ENCODE measurements at places on chromosomes 11 and 22.

DNA sequence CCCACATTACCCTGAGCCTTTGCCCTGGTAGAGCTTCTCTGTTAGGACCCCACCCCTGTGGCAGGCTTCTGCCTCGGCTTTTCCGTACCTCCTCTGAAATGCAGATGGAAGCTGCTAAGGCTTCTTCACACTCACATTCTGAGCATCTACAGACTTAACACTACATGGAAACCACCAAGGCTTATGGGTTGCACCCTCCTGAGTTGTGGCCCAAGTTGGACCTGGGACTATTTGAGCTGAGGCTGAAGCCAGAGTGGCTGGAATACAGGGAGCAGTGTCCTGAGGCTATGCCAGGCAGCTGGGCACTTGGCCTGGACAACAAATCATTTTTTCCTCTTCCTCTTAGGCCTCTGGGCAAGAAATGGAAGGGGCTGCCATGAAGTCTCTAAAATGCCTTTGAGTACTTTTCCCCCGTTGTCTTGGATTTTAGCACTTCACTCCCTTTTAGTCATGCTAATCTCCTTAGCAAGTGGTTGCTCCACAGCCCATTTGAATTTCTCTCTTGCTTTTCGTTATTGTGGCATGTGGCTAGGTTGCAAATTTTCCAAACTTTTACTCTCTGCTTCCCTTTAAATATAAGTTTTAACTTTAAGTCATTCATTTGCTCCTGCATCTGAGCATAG is 114.8 kb upstream of the FIBIN start:
- DNase-seq = no peak

DNA sequence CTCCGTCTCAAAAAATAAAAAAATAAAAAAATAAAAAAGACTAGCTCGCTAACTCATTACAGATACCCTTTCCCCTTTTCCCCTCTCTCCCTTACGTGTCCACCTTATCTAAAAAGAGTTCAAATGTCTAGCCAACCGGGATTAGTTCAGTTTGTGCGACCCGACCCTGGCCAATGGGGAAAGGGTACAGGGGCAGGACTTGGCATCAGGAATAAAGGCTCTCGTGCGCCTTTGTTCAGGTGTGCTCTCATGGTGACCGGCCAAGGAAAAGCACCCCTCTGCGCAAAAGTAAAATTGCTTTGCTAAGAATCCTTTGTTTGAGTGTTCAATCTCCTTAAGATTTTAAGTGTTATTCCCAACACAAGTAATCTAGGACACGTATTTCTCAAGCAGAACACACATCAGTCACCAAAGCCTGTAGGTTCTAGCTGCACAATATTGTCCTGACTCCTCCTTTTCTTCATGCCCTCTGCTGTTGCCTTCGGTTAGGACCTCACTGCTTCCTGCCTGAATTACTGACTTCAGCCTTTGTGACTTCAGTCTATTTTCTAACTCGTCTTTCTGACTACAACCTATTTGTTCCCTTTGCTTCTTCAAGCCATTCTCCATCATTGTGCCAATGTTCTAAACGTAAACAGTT is 20.7 kb upstream of the CECR2 start:
- no peak for DNase-seq

DNA sequence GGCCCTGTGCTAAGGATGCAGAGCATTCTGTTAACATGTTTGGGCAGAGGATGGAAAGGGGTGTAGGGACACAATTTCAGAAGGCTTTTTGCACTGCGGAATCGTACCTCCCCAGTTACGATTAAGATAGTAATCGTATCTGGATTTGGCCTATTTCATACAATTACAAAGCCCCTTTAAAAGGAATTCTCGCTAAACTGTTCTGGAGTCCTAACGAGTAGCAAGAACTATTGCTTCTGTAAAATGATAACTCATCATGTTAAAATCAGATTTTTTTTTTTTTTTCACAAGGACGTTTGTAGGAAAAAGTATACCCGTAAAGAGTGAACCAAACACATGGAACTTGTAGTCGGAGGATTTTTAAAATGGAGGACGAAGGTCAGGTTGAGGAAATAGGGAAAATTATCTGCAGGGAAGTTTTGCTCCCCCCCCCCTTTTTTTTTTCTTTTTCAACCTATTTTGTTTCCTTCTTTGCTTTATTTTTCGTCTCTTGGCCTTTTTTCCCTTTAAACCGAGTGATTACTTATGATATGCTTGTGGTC is 934 bp downstream of the HSD17B12 start:
- no peak for DNase-seq

DNA sequence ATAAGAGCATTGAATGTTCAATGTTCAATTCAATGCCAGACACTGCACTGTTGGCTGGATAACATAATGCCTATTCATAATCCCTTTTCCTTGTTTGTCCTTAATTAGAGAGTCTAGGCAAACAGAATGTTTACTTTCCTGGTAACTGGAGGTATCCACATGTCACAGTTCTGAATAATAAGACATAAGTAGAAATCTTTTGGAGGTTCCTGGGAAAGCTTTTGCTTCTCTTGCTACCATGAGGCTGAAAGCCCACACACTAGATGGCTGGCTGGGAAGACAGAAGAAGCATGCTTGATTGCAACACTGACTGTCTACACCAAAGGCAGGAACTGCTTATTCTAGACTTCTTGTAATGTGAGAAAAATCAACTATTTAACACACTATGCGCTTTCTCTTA is 79.5 kb downstream of the GAB2 start:
- DNase-seq = no peak

- DNase-seq = no peak
Measured at GRCh38 chr22:29117799-29118477, 45.1 kb downstream of the KREMEN1 start.

GRCh38 chr11:4626207-4627099 is 10.8 kb upstream of the OR51D1 start:
- DNase-seq = peak; percentile 46

- DNase-seq = no peak
Measured at GRCh38 chr11:47573321-47573720, 5.4 kb downstream of the KBTBD4 start.

- no peak for DNase-seq
Measured at GRCh38 chr11:33532720-33533385, 167.8 kb downstream of the C11orf91 start.

DNA sequence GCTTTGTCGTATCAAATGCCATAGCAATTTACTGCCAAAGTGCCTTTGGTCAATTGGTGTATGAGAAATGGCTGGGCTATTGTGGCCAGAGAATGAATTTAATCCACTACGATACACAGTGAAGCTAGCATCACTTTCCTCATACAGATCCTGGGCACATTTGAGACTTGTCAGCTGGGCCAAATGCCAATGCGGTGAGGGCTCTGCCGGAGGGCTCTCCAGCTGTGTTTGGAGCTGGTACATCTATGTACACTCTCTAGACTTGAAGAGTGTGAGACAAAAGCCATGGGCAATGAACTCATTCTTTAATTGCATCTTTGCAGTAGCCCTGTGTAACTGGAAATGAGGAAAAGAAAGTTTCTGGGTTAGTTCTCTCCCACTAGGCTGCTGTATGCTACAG is 1052.9 kb downstream of the NTM start:
- no peak for DNase-seq

GRCh38 chr11:37171451-37171850 is 573.4 kb upstream of the RAG2 start:
- DNase-seq = no peak

GRCh38 chr22:25564320-25564978 is at the start of gene GRK3:
Gene GRK3, plus strand, starts transcription at chr22:25564675. Its CDS starts 366 bp downstream, at chr22:25565041.
- DNase-seq = peak; percentile 83

DNA sequence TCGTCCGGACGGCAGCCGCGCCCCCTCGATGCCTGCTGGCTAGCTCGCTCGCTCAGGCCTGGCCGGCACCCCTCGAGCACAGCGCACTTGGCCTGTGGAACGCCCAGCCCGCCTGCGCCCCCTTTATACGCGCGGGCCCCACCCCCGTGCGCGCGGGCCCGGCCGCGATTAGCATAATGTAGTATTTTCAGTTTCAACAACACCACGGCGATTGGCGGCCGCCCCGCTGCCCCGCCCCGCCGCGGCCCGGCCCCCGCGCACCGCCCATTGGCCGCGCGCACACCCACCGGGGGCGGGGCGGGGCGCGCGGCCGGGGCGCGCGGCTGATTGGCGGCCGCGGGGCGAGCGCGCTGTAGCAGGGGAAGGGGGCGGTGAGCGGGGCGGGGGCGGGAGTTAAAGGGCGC is at the start of gene CDKN1C:
TSS of gene CDKN1C (minus strand) at position 98 of the 404 bp plus-strand sequence. CDS start 319 bp downstream, outside the sequence.
- DNase-seq = no peak

GRCh38 chr11:93198215-93198845 is 539 bp upstream of the SLC36A4 start:
- DNase-seq = no peak

DNA sequence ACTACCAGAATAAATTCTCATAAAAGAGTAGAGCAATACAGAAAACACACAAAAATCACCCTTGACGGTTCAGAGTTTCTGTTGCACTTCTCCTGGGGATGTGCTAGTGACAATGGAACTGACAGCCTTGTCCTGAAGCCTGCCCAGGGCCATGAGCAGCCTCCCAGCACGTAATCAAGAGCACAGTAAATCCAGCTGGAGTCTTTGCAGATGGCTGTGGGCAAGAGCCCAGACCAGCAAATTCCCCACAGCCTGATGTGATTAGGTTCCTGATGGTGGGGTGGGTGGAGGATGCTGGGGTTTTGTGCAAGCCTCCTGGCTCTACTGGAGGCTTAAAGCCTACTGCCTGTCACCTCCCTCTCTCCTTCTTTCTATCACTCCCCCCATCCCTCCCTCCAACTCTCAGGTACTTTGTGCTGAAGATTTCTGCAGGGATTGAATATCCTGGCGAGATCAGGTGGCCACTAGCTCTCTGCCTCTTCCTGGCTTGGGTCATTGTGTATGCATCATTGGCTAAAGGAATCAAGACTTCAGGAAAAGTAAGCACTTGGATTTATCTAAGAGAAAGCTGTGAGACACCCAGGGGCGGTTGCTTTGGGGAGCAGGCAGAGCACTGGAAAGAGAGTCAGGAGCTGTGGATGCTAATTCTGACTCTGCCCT is 18.1 kb downstream of the SLC6A5 start:
- DNase-seq = no peak

DNA sequence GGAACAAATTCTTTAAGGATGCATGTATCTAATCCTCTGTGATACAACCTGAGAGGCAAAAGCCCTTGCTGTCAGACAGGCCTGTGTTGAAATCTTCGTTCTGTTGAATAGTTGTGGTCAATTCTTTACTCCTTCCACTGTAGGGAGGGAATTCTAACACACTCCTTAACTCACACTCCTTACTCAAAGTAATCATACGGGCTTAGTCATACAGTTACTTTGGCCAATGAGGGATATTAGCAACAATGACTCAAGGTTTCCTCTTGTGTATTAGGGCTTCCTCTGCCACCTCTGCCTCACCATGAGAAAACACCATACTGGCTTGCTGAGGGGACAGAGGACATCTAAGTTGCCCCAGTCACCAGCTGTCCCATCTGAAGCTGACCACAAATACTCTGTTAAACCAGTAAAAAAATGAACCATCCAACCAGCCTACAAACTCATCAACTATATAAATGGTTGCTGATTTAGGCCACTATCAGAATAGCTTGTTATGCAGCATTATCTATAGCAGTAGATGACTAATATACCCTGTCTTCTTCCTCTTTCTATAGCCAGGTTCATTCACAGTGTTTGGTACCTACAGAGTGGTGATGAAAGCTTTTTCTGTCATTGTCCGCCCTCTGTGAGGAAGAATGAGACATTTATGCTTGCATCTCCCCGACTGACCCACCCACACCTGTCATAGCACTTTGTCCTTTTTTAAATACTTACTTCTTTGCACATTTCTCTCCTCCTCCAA is 322.8 kb upstream of the SYN3 start:
- peak; percentile 78 for DNase-seq

- DNase-seq = no peak
Measured at GRCh38 chr11:114077482-114078305, 18.2 kb downstream of the ZBTB16 start.

DNA sequence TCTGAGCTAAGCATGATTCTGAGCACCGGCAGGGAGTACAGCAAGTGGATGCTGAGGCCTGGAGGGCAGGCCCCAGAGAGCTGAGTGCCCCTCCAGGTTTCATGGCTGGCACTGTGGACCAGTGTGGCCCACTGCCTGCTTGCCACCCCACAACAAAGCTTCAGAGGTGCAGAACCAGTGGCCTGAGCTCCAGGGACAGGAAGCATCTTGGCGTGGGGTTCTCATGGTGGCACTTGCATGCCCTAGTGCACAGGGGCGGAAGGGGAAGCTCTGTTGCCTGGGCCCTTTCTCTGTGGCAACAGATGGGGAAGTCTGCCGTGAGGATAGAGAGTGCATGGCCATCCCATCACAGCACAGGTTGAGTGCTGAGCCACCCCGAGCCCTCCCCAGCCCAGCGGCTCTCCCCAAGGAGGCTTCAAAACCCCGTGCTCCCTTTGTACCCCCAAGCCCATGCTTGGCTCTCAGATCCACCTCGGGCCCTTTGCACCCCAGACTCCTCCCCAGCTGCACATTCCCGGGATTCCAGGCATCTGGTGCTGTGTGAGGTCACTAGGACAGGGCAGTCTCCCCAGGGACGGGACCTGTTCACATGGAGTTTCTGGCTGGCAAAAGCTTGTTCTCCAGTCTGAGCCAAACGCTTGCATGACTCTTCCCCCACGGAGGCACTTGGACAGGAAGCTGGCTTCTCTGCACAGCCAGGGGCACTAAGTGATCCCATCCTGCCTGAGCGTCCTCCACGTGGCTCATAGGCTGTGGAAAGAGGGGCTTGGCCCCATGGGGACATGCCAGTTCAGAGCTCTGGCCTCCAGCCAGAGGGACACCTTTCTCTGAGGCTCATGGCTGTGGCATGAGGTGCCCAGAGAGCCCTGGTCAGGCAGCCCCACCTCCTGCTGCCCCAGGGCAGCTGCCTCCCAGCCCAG is 4.2 kb downstream of the SLC25A1 start:
- peak; percentile 63 for DNase-seq

DNA sequence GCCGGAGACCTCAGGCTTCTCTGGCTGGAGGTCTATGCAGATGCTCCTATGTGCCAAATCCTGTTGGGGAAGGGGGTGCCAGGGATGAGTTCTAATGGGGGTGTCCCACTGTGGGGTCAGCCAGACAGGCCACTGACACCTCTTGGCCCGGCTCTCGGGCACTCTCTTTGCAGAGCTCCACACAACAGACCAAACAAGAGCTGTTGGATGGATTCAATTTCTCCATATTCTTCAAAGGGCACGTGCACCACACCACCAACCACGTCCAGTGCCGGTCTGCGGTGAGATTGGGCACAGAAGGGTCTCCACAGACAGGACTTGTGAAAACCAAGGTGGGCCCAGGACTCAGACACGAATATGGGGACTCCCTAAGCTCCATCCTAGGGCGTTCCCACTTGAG is 2.2 kb upstream of the RGL4 start:
- no peak for DNase-seq

DNA sequence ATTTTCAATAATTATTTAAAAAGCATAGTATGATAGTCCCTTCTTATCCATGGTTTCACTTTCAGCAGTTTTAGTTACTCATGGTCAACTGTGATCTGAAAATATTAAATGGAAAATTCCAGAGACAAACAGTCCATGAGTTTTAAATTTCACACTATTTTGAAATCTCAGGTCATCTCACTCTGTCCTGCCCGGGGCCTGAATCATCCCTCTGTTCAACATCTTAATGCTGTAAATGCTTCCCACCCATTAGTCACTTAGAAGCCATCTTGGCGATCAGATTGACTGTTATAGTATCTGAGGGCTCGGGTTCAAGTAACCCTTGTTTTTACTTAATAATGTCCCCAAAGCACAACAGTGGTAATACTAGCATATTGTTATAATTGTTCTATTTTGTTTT is 1509.3 kb downstream of the FAM181B start:
- no peak for DNase-seq

Data from SJSA1 (cell line).